Esophagus mucosa (tissue), 1 donor: ENCODE measurements at places on chromosomes 7 and 10. TPM values are rescaled to one million over a fixed set of nuclear protein-coding genes. Genes with fewer than 3 reads are reported as not detected.

The PDK4 gene
- 1.5 TPM for total RNA-seq

The SPDYE2 gene
- total RNA-seq: not detected

The JCAD gene
- 2.3 TPM for total RNA-seq

The LIPM gene
- not detected for total RNA-seq

The PDE6C gene
- not detected for total RNA-seq

The TMEM236 gene
- total RNA-seq: 0.16 TPM
